ENCODE measurements at places on chromosomes 11 and 22.

GRCh38 chr11:123292647-123293046 lies 97.6 kb upstream of the CLMP start:
- DNase-seq = no peak

- no peak for DNase-seq
Observed at GRCh38 chr11:7088921-7089320, at the start of gene RBMXL2. RBMXL2 (plus strand) TSS chr11:7088998; CDS start chr11:7089121, 123 bp downstream.

- no peak for DNase-seq
Observed at GRCh38 chr22:38674888-38675287, 6.9 kb upstream of the TOMM22 start.

- DNase-seq = no peak
Observed at GRCh38 chr22:38569181-38569971, 607 bp downstream of the DMC1 start.

DNA sequence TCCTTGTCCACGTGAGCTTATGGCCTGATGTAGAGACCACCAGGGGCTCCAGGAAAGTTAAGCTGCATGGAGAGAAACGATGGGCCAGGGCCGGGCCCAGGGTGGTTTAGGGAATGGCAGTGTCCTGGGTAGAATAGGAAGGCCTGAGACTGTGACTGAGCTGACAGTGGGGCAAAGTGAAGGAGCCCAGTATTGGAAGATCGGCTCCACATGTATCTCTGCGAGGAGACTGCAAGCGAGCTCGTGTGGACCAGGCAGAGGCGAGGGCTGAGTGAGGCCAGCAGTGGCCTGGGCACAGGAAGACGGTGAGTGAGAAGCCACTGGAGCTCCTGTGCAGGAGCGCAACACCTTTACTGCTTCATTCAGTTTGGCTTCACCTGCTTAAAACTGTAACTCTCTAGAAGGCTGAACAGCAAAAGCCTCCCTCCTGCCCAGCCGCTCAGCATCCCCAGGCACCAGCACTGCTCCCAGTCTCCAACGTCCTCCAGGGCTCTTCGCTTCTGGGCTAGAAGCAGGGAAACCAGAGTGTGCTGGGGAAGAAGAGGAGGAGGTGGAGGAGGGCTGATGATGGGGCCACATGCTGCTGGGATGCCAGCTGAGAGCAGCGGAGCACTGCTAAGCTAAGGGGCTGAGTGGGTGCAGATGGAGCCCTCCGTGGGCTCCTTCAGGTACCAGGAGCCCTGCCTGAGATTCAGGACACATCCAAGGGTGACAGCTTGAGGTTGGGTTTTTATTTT lies 13.5 kb downstream of the TCIRG1 start:
- DNase-seq = no peak

GRCh38 chr11:32893093-32893342 lies 407 bp downstream of the QSER1 start:
- no peak for DNase-seq

DNA sequence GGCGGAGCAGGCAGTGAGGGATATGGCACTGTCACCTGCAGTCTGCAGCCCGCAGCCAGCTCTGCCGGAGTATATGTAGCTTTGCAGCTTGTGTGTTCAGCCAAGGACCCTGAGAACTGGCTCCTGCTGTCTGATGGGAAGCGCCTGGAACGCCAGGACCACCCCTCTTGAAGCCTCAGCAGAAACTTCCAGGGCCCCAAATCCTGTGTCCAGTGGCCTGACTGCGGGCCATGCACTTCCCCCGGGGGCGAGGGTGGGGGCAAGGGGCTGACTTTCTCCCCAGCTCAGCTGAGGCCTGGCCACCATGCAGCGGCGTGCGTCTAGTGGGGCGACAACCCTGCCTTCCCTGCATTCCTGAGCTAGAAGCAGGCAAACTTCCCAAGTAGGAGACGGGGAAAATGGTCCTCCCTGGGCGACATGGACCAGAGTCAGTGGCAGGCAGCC lies 32.3 kb downstream of the PISD start:
- DNase-seq = no peak

Measured in ascending aorta (tissue), 2 donors.